ENCODE measurements at places on chromosomes 1 and 21.

GRCh38 chr1:19758227-19758830, 41.4 kb downstream of the TMCO4 start:
- DNase-seq, result no peak

DNA sequence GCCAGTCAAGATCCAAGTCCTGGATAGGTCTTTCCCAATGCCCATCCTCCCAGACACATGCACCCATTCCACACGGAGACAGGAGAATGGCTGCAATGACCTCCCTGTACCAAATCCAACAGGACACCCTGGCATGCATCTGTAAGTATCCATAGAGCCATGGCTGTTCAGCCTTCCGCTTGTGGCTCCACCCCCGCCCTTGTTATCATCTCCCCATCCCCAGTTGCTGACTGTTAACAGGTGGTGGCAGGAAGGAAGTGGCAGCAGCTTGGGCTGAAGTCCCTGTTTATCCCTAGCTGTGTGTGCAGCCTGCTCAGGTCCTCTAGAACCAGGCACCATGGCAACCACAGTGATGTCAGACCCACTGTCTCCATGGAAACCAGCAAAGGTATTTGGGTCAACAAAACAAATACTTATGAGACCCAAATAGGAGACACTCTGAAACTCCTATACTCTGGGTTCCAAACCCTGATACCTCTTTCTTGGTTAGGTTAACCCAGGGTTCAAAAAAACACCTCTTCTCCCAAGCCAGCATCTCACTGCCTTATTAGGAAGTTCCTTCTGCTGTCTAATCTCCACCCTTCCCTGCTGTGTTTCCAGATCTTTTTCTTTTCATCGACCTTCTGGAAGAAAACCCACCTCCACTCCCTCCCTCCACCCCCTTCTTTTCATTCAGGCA, 721 bp downstream of the PBXIP1 start:
- DNase-seq, result peak; percentile 72

- DNase-seq, result no peak
Observed at GRCh38 chr1:156795374-156795733, 21.3 kb downstream of the SH2D2A start.

GRCh38 chr1:153253693-153254092, 5.8 kb upstream of the LORICRIN start:
- DNase-seq, result no peak

Data from stimulated activated CD8-positive, alpha-beta memory T cell treated with anti-CD3 and anti-CD28 coated beads, Interleukin-4, amount 100 ng/mL, for 1 hour (primary cell).